COR-L47 (cell line): ENCODE measurements at places on chromosomes 1 and 21.
A peak's percentile ranks its signal among the peaks of the same experiment; 100 is the strongest.

GRCh38 chr1:212916481-212917133 lies 33.7 kb upstream of the VASH2 start:
- DNase-seq = no peak

GRCh38 chr1:36913016-36913415 lies 121.3 kb downstream of the GRIK3 start:
- peak; percentile 63 for DNase-seq

GRCh38 chr1:201212056-201212455 lies 21.4 kb downstream of the IGFN1 start:
- DNase-seq = no peak

DNA sequence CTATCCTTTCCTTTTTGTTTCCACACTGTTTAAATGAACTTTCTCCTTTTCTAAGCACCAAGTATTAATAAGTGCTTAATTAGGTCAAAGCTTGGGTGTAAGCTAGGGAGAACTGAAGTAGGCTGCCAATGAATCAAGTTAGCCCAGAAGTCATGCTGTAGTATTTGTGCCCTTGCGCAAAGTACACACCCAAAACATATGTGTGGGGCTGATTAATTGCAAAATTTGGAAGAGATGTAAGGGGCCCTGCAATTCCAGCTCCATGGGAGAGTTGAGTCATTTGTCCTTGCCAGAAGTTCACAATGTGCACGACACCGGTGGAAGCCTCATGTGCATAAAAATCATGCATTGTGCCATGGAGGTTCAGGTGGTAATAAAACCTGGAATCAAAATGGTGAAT lies 18.6 kb upstream of the NTNG1 start:
- DNase-seq = no peak

DNA sequence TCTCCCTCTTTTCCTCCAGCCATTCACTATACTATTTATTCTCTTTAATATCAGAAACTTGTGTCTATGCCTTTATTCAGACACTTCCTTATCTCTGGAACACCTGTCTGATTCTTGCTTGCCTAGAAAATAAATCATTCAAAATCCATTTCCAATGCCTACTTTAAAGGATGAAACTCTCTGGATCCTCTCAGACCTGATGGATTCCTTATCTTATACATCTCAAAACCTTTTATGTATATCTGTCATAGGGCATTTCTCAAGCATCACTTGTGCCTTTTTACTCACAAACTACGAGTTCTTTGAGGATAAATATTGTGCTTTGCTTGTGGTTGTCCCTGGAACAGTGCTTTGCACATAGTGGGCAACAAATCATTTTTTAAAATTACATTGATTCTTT lies 3.8 kb upstream of the ATP6V1G3 start:
- no peak for DNase-seq
